Activated B cell treated with CpG ODN at 0.5 μM for 24 hours (primary cell): ENCODE measurements at places on chromosomes 5 and 9.
A peak's percentile ranks its signal among the peaks of the same experiment; 100 is the strongest.

GRCh38 chr9:72427801-72428200 is 62.8 kb upstream of the ZFAND5 start:
- H3K4me3 ChIP-seq, result no peak overlapping the region
- H3K4me1 ChIP-seq, result peaks cover 3% of the 10 kb centered on the region
- H3K27ac ChIP-seq, result no peak overlapping the region
- no peak for DNase-seq

GRCh38 chr5:136188859-136189258 is 4.1 kb downstream of the SMIM32 start:
- no peak overlapping the region for H3K27ac ChIP-seq
- H3K4me3 ChIP-seq, result no peak overlapping the region
- peaks cover 18% of the 10 kb centered on the region for H3K27me3 ChIP-seq
- H3K36me3 ChIP-seq, result peaks cover 25% of the 10 kb centered on the region
- H3K4me1 ChIP-seq, result peaks cover 8% of the 10 kb centered on the region
- no peak for DNase-seq

GRCh38 chr5:36706662-36707061 is 100.3 kb downstream of the SLC1A3 start:
- peaks cover 12% of the 10 kb centered on the region for H3K4me1 ChIP-seq
- no peaks in the 10 kb centered on the region for H3K27me3 ChIP-seq
- peaks cover 50% of the 10 kb centered on the region for H3K36me3 ChIP-seq
- H3K27ac ChIP-seq, result no peak overlapping the region

DNA sequence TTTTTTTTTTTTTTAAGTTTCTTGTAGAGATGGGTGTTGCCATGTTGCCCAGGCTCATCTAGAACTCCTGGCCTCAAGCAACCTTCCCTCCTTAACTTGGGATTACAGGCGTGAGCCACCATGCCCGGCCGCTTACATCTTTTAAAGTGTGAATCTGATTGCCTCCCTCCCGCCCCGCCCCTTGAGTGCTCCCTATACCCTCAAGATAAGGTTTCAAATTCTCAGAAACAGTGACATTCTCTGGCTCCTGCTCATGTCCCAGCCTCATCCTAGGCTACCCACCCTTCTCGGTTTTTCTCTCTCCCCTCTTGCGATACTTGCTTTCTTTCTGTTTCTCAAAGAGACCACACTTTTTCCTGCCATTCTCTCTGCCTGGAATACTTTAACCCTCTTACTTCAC is 12.4 kb downstream of the MORN5 start:
- H3K4me1 ChIP-seq, result no peaks in the 10 kb centered on the region
- peaks cover 37% of the 10 kb centered on the region for H3K27me3 ChIP-seq
- H3K4me3 ChIP-seq, result no peak overlapping the region
- no peaks in the 10 kb centered on the region for H3K36me3 ChIP-seq

GRCh38 chr5:17174965-17175364 is 42.5 kb upstream of the BASP1 start:
- H3K4me1 ChIP-seq, result no peaks in the 10 kb centered on the region
- no peaks in the 10 kb centered on the region for H3K36me3 ChIP-seq
- no peaks in the 10 kb centered on the region for H3K27me3 ChIP-seq
- no peak overlapping the region for H3K27ac ChIP-seq
- no peak overlapping the region for H3K4me3 ChIP-seq

GRCh38 chr9:1429297-1429696 is 379.1 kb downstream of the DMRT2 start:
- no peak overlapping the region for H3K4me3 ChIP-seq
- H3K27me3 ChIP-seq, result no peaks in the 10 kb centered on the region
- no peaks in the 10 kb centered on the region for H3K4me1 ChIP-seq
- no peaks in the 10 kb centered on the region for H3K36me3 ChIP-seq
- no peak for DNase-seq
- H3K27ac ChIP-seq, result no peak overlapping the region

- peak overlapping the region; percentile 96 for H3K27ac ChIP-seq
- no peak for DNase-seq
- peaks cover 32% of the 10 kb centered on the region for H3K36me3 ChIP-seq
- H3K4me1 ChIP-seq, result peaks cover 47% of the 10 kb centered on the region
- H3K4me3 ChIP-seq, result peak overlapping the region; percentile 97
- H3K27me3 ChIP-seq, result no peaks in the 10 kb centered on the region
Measured at GRCh38 chr5:122775550-122776542, 966 bp downstream of the SNX2 start.

- H3K4me3 ChIP-seq, result no peak overlapping the region
- H3K27me3 ChIP-seq, result no peaks in the 10 kb centered on the region
- H3K4me1 ChIP-seq, result no peaks in the 10 kb centered on the region
- DNase-seq, result no peak
Measured at GRCh38 chr9:7033076-7034045, 275.6 kb downstream of the KDM4C start.

DNA sequence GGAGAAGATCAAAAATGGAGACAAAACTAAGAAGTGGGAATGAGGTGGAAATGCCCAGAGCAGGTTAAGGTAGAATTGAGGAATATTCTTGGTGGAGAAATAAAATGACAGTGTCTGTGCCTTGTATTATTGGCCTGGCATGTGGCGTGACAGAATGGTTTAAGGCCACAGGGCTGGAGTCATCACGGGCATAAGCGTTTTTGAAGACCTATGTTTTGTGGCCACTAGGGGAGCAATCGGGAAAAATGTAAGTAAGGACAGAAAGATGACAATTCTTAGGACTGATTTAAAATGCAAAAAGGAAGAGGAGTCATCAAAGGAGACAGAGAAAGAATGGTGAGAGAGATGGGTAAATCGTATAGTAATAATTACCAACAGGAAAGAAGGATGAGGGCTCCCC is 72.2 kb upstream of the EPB41L4A start:
- no peaks in the 10 kb centered on the region for H3K27me3 ChIP-seq
- no peak overlapping the region for H3K4me3 ChIP-seq
- H3K27ac ChIP-seq, result no peak overlapping the region
- peaks cover 7% of the 10 kb centered on the region for H3K4me1 ChIP-seq
- no peaks in the 10 kb centered on the region for H3K36me3 ChIP-seq

DNA sequence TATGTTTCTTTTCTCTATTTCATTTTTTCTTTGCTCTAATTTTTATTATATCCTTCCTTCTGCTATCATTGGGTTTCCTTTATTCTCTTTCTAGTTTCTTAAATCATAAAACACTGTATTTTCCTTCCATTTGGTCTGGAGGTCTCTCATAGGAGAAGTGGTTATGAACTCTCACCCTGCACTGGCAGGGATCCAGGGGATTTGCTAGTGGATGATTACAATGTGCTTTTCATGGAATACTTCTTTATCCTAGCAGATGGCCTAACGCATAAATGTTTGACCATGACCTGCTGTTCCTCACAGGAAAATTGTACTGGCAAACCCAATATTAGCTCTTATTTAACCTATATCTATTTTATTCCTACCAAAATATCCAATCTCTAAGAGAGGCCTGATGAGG is 31.5 kb upstream of the SGCD start:
- no peak for DNase-seq
- H3K36me3 ChIP-seq, result no peaks in the 10 kb centered on the region
- H3K4me3 ChIP-seq, result no peak overlapping the region
- no peaks in the 10 kb centered on the region for H3K27me3 ChIP-seq
- no peaks in the 10 kb centered on the region for H3K4me1 ChIP-seq
- H3K27ac ChIP-seq, result no peak overlapping the region

DNA sequence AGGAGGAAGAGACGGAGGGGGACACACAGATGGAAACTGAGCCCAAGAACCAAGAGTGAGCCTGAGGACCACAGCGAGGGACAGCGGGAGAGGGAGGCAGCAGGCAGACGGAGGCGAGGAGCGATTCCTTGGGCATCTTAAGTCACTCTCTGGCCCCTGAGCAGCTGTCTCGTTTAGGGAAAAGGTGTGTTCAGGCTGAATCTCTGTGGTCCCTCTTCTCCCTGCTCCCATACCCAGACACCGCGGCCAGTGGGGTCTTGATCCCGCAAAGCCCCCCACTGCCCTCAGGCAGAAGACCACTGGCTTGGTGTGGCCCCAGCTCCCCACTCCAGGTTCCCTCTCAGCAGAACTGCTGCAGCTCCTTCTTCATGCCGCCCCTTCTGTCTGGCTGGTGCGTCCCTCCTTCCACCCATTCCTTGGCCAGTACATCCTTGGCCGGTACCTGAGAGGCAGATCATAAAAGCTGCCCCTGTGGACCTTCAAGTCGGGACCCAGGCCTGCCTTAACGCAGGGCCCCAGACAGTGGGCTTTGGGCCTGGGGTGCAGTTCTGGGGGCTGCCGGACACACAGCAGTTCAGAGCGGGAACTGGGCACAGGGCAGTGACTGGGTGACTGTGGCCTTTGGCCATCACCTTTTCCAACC is 5.8 kb upstream of the RALGDS start:
- no peaks in the 10 kb centered on the region for H3K36me3 ChIP-seq
- DNase-seq, result no peak
- H3K4me1 ChIP-seq, result peaks cover 70% of the 10 kb centered on the region
- peak overlapping the region; percentile 73 for H3K4me3 ChIP-seq
- peak overlapping the region; percentile 83 for H3K27ac ChIP-seq
- no peaks in the 10 kb centered on the region for H3K27me3 ChIP-seq

GRCh38 chr9:134600371-134600770 is 41.2 kb upstream of the COL5A1 start:
- H3K27me3 ChIP-seq, result no peaks in the 10 kb centered on the region
- no peak overlapping the region for H3K4me3 ChIP-seq
- no peak overlapping the region for H3K27ac ChIP-seq
- H3K36me3 ChIP-seq, result no peaks in the 10 kb centered on the region
- no peak for DNase-seq

DNA sequence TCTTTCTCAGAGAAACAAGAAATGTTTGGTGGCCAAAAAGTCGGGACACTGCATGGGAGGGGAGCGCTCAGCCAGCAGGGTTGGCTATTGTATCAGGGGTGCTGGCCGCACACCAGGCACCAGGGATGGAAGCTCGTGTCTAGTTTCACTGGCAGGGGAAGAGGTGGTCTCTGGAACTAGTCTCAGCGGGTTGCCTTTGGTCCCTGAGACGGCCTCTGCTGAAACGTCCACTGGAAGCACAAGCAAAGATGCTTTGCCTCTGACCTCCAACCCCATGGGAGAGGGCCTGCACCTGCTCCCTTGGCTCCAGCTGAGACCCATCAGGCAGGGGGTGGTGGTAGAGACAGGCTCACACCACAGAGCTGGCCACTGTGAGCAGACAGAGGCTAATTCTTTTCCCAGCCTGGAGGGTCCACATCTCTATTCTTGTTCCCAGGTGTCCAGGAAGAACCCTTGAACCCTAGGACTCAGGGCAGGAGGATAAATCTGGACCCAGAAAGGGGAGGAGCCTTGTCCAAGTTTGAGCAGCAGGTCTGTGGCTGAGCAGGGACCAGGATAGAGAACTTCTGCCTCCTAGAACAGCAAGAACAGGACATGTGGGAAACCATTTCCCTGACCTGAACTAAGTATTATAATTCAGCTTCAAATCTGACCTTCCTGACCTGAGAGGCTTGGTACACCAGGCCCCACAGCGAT is 102.6 kb downstream of the RGS3 start:
- peaks cover 10% of the 10 kb centered on the region for H3K4me1 ChIP-seq
- no peak for DNase-seq
- H3K4me3 ChIP-seq, result no peak overlapping the region

- no peaks in the 10 kb centered on the region for H3K27me3 ChIP-seq
- H3K4me3 ChIP-seq, result no peak overlapping the region
- H3K36me3 ChIP-seq, result no peaks in the 10 kb centered on the region
- DNase-seq, result no peak
- H3K4me1 ChIP-seq, result no peaks in the 10 kb centered on the region
Measured at GRCh38 chr5:102603670-102604069, 104.9 kb upstream of the SLCO6A1 start.

DNA sequence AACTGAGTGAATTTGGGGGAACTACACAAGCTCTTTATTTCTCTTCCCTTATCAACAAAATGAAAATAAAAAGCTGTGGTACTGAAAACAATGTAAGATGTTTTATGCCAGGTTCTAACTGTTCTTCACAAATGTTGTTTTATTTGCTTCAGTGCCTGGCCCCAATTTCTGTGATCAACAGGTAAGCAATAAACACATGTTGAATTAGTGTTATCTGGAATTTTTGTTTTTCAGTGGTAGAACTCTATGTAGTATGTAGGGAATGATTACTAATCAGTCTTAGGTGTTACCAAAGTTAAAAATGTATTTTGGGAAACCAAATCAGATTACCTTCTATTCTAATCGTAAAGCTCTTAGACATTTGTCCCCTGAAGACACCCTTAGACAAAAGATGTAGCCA is 7.5 kb upstream of the DPYSL3 start:
- no peaks in the 10 kb centered on the region for H3K4me1 ChIP-seq
- peaks cover 5% of the 10 kb centered on the region for H3K27me3 ChIP-seq
- DNase-seq, result no peak
